GM12892 (cell line): ENCODE measurements at places on chromosomes 13 and 19.

- DNase-seq = no peak
Measured at GRCh38 chr19:48905664-48906063, 5.6 kb downstream of the NUCB1 start.

DNA sequence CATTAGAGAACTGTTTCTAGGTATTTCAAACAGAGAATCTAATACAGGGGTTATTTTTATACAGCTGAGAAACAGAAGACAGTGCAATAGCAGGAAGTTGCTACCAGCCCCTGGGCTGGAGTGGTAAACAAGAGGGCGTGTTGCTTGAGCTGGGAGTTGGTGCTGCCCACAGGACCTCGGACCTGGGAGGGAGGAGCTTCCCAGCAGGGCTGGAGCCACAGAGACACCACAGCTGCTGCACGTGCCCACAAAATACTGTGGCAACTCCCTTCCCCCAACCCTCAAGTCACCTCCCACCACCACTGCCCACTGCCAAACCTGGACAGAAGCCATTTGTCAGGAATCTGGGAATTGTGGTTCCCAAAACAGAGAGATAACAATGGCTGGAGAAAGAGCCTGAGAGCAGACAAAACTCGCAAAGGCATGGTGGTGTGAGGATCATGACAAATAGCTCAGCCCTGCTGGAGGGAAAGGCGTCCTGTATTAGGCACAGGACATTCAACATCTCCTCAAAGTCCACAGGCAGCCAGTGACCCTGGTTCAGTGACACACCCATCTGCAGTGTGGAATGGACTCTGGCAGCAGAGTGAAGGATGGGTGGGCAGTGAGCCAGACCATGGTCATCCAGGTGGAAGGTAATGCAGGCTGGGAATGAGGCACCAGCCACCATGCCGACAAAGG, 57.2 kb downstream of the SPATA13 start:
- DNase-seq = no peak

DNA sequence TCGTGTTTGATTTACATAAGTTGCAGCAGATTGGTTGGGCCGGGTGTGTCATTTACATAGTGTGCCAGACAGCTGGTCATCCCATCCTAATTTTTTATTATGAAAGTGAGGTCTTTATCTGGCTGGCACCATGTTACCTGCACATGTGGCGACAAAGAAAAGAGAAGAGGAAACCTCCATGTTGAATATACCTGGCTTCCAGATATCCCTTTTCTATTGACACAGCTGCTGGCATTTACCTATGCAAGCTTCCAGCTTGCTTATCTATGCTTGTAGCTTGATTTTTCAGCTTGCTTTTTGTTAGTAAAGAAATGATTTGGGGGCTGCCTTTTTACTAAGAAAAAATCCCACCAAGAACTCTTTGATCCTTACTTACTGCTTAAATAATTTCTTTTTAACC, 681.3 kb upstream of the SLITRK1 start:
- DNase-seq = no peak

GRCh38 chr13:30051531-30052060, 201.2 kb upstream of the UBL3 start:
- no peak for DNase-seq

- DNase-seq = no peak
Measured at GRCh38 chr19:45413497-45413896, 7.1 kb downstream of the POLR1G start.

GRCh38 chr19:50645107-50645506, 4.1 kb upstream of the C19orf81 start:
- no peak for DNase-seq

DNA sequence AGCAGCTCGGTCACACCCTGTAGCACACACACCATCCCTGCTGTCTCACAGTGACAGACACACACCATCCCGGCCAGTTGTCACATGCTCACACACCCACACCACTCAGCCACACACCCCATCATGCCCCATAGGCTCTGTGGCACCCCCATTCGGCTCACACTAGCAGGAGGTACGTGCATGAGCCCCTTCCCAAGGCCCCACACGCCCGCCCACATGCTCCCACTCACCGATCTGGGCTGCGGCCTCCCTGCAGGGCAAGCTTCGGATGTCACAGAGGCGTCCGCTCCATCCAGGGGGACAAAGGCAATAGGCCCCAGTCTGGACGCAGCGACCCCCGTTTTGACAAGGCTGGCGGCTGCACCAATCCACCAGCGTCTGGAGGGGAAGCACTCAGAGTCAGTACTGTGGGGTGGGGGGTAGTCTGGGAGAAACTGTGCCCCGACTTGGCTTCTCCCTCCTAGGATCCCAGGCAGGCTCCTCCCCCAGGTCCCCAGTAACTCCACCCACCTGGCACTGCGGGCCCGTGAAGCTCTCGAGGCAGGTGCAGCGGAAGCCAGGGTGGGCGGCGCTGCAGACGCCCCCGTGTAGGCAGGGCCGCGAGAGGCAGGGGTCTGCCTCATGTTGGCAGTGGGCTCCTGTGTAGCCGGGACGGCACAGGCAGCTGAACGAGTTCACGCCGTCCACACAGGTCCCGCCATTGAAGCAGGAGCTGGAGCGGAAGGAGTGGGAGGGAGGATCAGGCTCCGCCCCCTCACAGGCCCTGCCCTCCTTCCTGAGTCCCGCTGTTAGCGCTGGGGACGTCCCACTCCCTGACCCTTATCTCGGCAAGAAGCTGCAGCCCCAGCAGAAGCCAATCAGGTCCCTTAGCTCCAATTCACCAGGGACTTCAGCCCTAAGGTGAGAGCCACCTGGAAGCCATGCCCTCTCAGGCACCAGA, 20.1 kb downstream of the NOTCH3 start:
- DNase-seq = no peak

- DNase-seq = no peak
Measured at GRCh38 chr13:41928323-41928722, 32.6 kb downstream of the VWA8 start.

GRCh38 chr19:281156-281853, 9.9 kb downstream of the PLPP2 start:
- no peak for DNase-seq

GRCh38 chr19:45200568-45200967, 22.0 kb downstream of the BLOC1S3 start:
- no peak for DNase-seq

DNA sequence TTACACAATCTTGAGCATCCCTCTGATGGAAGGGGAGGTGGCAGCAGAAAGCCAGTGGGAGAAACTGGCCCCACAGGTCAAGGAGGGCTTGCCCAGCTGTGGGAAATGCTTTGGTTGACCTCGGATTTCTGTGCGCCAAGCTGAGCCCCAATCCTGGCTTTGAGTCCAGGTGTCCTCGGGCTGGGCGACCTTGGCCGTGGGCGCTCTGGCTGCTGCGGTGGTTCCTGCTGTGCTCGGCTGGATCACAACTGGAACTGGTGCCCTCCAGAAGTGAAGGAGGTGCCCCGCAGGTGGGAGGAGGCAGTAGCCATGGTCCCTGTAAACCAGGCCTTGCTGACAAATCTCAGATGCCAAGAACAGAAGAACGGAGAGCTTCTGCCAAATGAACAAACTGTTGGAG, 56.4 kb downstream of the ZNF676 start:
- no peak for DNase-seq

- no peak for DNase-seq
Measured at GRCh38 chr13:98260357-98261164, 83.5 kb upstream of the RNF113B start.

DNA sequence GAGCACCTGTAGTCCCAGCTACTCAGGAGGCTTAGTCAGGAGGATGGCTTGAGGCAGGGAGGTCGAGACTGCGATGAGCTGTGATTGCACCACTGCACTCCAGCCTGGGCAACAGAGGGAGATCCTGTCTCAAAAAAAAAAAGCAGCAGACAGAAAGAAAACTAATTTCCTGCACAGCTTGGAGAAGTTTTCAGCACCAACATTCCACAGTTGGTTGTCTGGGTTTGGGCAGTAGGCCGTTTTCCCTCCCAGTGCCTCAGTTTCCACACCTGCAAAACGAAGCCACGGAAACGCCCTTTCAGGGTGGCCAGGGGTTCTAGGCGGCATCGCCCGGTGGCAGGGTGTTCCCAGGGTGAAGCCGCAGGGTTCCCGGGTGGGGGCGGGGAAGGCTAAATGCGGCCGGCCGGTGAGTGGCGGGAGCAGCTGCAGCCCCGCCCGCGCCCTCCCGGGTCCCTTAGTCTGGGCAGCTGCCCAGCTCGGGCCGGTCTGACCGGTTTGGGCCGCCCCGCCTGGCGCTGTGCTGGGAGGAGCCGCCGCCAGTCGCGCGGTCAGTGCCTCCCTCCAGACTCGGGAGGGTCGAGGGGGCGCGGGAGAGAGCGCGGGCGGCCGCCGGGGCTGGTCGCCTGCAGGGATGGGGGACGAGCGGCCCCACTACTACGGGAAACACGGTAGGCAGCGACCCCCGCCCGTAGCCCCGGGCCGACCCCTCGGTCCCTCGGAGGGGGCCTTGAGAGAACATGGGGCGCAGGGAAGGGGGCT, at the start of gene SLC44A2:
Gene SLC44A2 (plus strand): TSS at position 551 of the 759 bp plus-strand sequence. CDS start 81 bp downstream, at position 632.
- DNase-seq = no peak

GRCh38 chr19:17529239-17530158, 18.1 kb downstream of the PGLS start:
- no peak for DNase-seq

DNA sequence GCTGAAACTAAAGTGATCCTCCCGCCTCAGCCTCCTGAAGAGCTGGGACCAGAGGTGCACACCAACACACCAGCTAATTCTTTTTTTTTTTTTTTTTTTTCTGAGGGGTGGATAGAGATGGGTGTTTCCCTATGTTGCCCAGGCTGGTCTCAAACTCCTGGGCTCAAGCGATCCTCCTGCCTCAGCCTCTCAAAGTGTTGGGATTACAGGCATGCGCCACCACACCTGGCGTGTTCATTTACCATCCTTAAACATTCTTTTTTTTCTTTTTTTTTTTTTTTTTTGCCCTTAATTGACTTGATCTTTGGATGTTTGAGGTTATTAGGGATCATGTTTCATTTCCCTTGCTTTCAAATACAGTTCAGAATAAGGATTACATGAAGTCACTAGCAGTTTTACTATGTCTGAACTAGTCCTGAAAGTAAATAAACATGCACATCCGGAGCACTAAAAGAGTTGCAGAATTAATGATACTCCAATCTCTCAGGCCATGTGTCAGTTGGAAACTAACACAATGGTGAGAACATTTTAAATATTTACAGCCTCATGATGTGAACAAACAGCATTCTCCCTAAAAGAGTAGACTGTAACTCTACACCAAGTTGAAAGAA, 10.2 kb downstream of the UTP14C start:
- DNase-seq = no peak

DNA sequence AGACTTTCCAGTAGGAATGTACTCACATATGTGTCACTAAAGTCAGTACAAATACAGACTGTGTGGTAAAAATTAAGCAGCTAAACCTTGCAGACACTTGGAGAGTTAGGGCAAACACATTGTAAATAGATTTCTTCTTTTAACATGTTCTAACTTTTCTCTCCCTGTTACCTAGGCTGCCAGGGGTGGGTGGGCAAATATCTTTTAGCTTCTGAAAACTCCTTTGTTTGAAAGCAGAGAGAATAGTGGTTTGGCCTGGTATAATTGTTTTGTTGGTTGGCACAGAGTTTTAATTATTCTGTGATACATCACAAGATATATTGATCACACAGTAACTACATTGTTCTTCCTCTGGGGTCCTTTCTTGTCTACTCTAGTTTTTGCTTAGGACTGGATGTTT, 289.8 kb upstream of the DACH1 start:
- DNase-seq = no peak

- no peak for DNase-seq
Measured at GRCh38 chr19:18153556-18154134, 682 bp downstream of the PIK3R2 start.

DNA sequence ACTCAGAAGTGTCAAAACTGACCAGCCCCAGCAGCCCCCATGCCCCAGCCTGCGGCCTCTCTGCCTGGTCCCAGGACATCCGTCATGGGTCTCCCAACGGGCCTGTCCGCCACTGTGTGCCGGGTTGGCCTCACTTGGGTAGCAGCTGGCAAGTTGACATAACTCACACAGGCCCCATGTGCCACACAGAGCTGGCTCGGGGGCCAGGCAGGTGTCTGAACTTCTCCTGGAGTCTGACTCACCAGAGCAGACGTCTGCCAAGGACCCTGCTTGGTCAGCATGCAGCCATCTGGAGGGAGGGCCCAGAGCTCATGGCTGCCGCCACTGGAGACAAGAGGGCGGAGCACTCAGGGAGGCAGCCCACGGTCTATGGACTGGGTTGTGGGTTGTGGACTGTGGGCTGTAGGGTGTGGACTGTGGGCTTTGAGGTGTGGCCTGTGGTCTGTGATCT, 32.0 kb upstream of the TMEM255B start:
- DNase-seq = no peak

DNA sequence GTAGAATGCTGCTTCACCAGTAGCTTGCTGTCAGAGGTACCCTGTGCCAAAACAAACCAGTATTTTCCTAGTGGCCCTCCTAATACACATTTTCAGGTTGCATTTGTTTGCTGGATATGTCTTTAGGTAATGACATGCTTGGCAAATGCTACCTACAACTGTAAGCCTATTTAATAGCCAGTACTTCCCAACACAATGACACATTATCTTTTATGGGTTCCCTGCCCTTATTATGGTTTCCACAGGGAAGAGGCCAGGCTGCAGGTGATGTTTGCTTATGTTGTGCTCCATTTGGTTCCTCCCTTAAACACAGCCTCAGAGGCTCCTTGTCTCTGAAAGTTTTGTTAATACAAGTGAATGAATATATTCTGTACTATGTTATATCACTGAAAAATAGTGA, 24.7 kb downstream of the FRY start:
- DNase-seq = no peak

- no peak for DNase-seq
Measured at GRCh38 chr19:33472226-33472625, 49.4 kb downstream of the PEPD start.

DNA sequence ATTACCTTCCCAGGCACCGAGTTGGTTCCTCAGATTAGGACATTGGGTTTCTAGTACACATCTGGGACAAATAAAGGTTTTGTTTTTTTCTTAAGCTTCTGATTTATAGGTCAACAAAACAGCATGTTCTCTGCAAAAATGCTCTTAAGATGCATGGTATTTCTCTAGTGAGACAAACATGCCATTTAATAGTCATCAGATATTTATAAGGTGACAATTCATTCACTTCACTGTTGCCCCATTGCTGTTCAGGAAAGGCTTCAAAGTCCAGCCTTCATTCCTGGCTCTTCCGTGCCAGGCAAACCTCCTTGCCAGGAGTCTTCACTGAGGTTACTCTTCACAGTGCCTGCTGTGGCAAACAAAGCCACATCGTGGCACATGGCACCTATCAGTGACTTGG, 156.3 kb upstream of the FNDC3A start:
- DNase-seq = no peak
